ENCODE measurements at places on chromosomes 13 and 19.

DNA sequence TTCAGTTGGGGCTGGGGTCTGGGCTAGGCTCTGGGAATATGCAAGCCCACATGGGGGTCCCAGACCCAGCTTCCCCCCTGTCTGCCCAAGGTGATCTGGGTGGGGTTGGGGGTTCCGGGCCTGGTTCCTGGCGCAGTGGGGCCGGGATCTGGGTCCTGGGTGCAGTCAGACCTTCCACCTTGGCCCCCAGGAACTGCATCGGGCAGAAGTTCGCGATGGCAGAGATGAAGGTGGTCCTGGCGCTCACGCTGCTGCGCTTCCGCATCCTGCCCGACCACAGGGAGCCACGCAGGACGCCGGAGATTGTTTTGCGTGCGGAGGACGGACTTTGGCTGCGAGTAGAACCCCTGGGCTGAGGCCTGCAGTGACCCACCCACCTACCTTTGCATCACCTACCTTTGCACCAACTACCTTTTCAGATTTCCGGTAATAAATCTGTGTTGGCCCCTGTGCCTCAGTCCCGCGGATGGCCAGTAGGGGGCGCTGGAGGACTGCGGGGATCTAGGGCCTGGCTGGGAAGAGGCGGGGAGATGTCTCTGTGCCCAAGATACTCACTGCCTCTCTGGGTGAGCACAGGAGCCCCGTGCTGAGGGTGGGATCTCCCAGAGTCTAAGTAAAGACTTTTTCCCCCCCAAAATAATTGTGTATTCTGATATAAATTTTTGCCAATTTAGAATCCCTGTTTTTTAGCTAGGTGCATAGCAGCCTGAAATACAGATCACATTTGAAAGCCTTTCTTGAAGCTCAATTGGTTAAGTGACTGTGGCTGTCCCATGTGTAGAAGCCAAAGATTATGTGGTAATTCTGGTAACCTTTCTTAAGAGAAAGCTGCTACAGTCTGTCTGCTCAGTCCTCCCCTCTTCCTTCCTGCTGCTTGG is 11.5 kb upstream of the CYP4F3 start:
- DNase-seq, result peak; percentile 100

GRCh38 chr13:111640006-111640405 is 319.6 kb downstream of the TEX29 start:
- DNase-seq, result no peak

GRCh38 chr19:50837300-50837699 is 3.9 kb upstream of the KLK15 start:
- no peak for DNase-seq

- DNase-seq, result no peak
Measured at GRCh38 chr19:30590596-30591229, 218.5 kb downstream of the ZNF536 start.

- DNase-seq, result no peak
Measured at GRCh38 chr19:12786141-12786870, 5.0 kb upstream of the JUNB start.

DNA sequence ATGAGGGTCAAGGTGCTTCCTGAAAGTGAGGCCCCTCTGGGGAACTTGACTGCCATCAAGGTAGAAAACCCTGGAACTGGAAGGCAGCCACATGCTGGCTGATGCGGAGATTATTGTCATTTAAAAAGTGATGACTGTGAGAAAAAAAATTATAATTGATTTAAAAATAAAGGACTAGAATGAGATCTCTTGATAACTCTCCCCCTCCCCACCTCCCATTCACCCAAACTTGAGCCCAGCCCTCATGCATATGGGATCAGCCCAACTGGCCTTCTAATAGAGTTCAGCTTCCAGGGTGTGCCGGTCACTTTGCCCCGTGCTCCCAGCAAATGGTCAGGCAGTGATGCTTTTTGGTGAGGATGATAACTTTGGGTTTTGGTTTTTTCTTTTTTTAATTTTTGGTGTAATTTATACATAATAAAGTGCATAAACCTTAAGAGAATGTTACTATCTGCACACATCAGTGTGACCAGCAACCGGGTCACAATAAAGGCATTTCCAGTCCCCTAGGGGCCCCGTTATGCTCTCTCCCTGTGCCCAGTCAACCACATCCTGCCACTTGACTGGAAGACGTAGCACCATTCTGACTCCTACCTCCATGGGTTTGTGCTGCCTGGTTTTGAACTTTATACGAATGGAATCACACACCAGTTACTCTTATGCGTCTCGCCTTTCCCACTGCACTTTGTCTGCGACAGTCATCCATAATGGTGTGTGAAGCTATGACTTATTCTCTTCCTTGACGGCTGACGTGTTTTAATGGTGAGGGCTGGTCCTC is 187.9 kb downstream of the USP12 start:
- no peak for DNase-seq

GRCh38 chr19:30864391-30865215 is 484.6 kb downstream of the TSHZ3 start:
- no peak for DNase-seq

DNA sequence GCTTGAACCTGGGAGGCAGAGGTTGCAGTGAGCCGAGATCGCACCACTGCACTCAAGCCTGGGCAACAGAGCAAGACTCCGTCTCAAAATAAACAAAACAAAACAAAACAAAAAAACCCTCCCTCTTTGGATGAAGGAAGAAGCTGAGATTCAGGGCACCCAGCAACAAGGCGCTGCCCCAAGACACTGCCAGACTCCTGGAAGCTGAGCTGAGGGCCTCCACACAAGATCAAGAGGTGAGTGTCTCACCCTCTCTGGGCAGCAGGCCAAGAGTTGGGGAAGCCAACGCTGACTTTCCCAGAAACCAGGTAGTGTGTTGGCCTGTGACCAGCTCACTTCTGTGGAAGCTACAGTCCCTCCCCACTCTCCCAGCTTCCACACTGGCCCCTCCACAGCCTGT is 3.7 kb upstream of the TYROBP start:
- no peak for DNase-seq

- DNase-seq, result peak; percentile 83
Measured at GRCh38 chr19:18292810-18293641, 11.6 kb upstream of the JUND start.

DNA sequence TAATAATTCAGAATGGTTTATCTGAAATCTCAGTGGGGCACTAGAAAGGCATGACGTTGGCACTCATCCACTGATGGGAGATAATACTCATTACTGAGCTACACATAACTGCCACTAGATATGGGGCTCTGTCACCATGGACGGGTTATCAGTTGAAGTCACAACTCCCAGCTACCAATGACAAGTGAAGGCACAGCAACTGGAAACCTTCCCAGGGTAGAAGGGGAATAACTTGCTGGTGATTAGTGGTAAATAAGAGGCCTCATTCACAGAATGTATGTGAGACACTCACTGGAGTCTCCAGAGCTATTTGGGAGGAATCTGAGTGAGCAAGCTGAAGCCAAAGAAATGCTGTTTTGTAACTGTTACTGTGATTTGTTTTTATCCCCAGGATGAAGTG is 249.6 kb downstream of the ENOX1 start:
- DNase-seq, result no peak

- no peak for DNase-seq
Measured at GRCh38 chr19:13843104-13843921, 33.6 kb upstream of the NANOS3 start.

GRCh38 chr19:23314505-23315251 is 64.5 kb upstream of the ZNF724 start:
- DNase-seq, result no peak

GRCh38 chr19:22332924-22333323 is 46.7 kb downstream of the ZNF729 start:
- DNase-seq, result no peak

GRCh38 chr19:45468803-45469131 is 971 bp downstream of the FOSB start:
- DNase-seq, result no peak

Data from activated CD8-positive, alpha-beta memory T cell treated with anti-CD3 and anti-CD28 coated beads, Interleukin-2, amount 50 U/mL, for 48 hours (primary cell).